ENCODE measurements at places on chromosomes 2 and 18. TPM values are rescaled to one million over a fixed set of nuclear protein-coding genes. Genes with fewer than 3 reads are reported as not detected.

The ARMC9 gene
- total RNA-seq = 94.4 TPM

The RFX8 gene
- 24.1 TPM for total RNA-seq

The PAX3 gene
- total RNA-seq = not detected

The RBM45 gene
- 27.1 TPM for total RNA-seq

The CXCR2 gene
- total RNA-seq = not detected

The SNRPD1 gene
- total RNA-seq = 78.2 TPM

The CELF4 gene
- not detected for total RNA-seq

The SERPINB12 gene
- total RNA-seq = not detected

The RAPGEF4 gene
- 1.3 TPM for total RNA-seq

The CCDC74A gene
- total RNA-seq = 15.1 TPM

The TNFAIP6 gene
- 51.9 TPM for total RNA-seq

The FEV gene
- total RNA-seq = not detected

The ZNF385B gene
- 4.8 TPM for total RNA-seq

The STON1 gene
- 24.6 TPM for total RNA-seq

The UPP2 gene
- total RNA-seq = not detected

The VIL1 gene
- not detected for total RNA-seq

The MLPH gene
- total RNA-seq = 5.2 TPM

The PDCL3 gene
- total RNA-seq = 15.4 TPM

The IL1RL1 gene
- total RNA-seq = 4.9 TPM

The LONRF2 gene
- total RNA-seq = 1.8 TPM

The ZNG1B gene
- total RNA-seq = 41.0 TPM

The CNTNAP5 gene
- total RNA-seq = not detected

The COBLL1 gene
- 25.3 TPM for total RNA-seq

The RBKS gene
- total RNA-seq = 1.4 TPM

The GRB14 gene
- 6.9 TPM for total RNA-seq

The ITGB6 gene
- not detected for total RNA-seq

The GAREM2 gene
- 0.57 TPM for total RNA-seq

The TEX44 gene
- total RNA-seq = not detected

The SDC1 gene
- 4.6 TPM for total RNA-seq

The CKAP2L gene
- 26.4 TPM for total RNA-seq

The NT5C1B gene
- not detected for total RNA-seq

The SIX2 gene
- total RNA-seq = 2.9 TPM

The IGFBP5 gene
- total RNA-seq = 334 TPM

The DAPL1 gene
- not detected for total RNA-seq

The FHOD3 gene
- total RNA-seq = 3.0 TPM
